Kidney epithelial cell (primary cell): ENCODE measurements at places on chromosomes 4 and X. TPM values are rescaled to one million over a fixed set of nuclear protein-coding genes. Genes with fewer than 3 reads are reported as not detected.

The CXCL1 gene
- total RNA-seq, result 75.9 and 112 TPM in 2 replicates

The SPATA18 gene
- 10.5 and 11.0 TPM in 2 replicates for total RNA-seq

The COL4A5 gene
- total RNA-seq, result 17.8 and 23.8 TPM in 2 replicates

The EDA2R gene
- 12.6 and 14.2 TPM in 2 replicates for total RNA-seq

The SUV39H1 gene
- 7.6 and 10.9 TPM in 2 replicates for total RNA-seq

The CENPE gene
- total RNA-seq, result 1.6 and 3.0 TPM in 2 replicates

The ZFX gene
- total RNA-seq, result 17.6 and 19.7 TPM in 2 replicates

The C4orf51 gene
- total RNA-seq, result not detected in 2 replicates

The FAM184B gene
- under 0.01 TPM in 2 replicates for total RNA-seq

The CXCL11 gene
- total RNA-seq, result 0.07 TPM in 1 of 2 replicates, not detected in the other
